Hippocampal formation (tissue), 2 donors: ENCODE measurements at places on chromosomes 12 and 14.

GRCh38 chr12:91861554-91861953 lies 284.1 kb downstream of the BTG1 start:
- DNase-seq = no peak

GRCh38 chr12:66279123-66279712 lies 23.1 kb upstream of the HELB start:
- no peak for DNase-seq

GRCh38 chr12:21921436-21921835 lies 19.8 kb downstream of the ABCC9 start:
- DNase-seq = no peak

- DNase-seq = no peak
Measured at GRCh38 chr14:50222055-50222613, 9.2 kb downstream of the SOS2 start.

DNA sequence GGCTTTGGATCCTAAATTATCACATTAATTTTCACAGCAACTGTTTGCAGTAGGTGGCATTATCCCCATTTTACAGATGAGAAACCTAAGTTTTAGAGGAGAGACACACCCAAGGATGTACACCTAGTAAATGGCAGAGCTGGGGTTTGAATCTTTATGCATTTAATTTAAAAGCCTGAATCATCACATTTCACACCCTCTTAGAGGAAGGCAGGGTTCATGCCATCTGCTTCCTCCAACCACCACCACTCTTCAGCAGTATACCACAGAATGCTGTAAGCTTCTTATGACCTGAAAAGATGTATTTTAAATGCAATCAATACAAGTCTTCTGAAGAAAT lies 90.3 kb downstream of the CRADD start:
- no peak for DNase-seq

DNA sequence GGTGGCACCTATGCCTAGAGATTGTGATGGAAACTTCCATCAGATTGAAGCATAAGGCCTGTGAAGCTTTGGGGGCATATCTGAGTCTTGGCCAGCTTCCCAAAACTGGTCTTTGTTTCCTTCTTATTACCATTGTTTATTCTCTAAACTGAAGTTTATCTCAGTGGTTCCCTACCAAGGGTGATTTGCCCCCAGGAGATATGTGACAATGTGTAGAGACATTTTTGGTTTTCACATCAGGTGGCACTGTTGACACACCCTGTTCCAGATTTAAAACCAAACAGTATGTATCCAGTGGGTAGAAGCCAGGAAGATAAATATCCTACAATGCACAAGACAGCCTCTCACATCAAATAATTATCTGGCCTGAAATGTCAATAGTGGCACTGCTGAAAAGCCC lies 22.1 kb downstream of the RASSF9 start:
- DNase-seq = no peak

DNA sequence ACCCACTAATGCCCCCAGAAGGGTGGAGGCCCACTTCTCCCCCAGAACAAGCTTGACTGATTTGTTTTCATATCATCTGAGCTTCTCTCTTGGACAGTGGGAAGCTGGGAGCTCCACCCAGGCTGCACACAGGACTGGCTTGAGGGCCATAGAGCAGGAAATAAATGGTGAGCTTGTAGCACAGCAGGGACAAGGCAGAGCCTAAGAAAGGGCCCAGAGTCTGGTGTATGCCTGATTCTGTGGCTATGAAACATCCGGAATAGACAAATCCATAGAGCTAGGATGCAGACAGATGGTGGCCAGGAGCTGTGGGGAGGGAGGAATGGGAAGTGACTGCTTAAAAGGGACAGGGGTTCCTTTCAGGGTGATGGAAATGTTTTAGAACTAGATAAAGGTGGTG lies 79.0 kb downstream of the ARL6IP4 start:
- DNase-seq = no peak

DNA sequence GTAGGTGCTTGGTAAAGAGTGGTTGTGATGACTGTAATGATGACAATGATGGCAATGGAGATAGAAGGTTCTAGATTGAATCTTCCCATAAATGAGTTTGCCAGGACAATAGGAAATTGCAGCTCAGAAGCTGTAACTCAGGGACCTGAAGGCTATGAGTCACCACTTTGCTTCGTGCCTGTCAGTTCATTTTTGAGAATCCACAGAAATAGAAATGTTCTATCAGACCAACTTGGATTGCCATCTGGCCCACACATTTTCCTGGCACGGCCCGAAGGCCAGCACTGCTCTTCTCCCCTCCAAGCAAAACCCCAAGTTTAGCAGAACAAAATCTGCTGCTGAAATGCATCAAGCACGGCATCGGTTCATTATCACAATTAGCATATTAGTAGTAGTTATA lies 1127.0 kb downstream of the BCL11B start:
- no peak for DNase-seq

GRCh38 chr14:59771577-59771976 lies 99.0 kb downstream of the RTN1 start:
- no peak for DNase-seq
